NCI-H2081 (cell line): ENCODE measurements at places on chromosomes 5 and 9.

GRCh38 chr9:33133186-33133585 is 34.0 kb downstream of the B4GALT1 start:
- DNase-seq = peak; percentile 13

DNA sequence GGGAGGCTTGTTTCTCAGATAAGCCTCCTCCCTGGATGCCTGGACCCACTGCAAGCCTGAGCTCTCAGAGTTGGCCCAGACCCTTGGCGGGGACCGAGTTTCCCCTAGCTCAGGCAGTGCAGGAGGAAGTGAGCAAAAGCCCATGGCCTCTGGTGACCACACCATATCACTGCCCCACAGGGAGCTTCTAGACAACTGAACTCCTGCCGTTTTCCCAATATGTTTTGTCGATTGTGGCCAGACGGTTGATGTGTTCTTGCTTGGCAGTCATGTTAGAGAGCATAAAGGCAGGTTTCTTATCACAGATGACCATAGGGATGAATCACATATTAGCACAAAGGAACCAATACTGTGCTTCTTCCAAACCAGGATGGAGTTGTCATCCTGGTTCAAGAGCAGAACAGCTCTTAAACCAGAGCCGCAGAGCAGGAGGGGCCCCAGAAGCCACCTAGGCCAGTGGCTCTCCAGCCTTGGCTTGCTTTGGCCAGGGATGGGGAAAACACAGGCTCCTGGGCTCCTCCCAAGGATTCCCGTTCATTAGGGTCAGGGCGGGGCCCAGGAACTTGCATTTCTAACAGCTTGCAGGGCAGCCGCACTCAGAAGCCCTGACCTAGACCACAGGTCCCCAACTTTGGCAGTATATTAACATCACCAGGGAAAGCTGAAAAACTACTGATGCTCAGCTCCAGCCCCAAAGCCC is 113.1 kb upstream of the TBC1D2 start:
- DNase-seq = no peak

DNA sequence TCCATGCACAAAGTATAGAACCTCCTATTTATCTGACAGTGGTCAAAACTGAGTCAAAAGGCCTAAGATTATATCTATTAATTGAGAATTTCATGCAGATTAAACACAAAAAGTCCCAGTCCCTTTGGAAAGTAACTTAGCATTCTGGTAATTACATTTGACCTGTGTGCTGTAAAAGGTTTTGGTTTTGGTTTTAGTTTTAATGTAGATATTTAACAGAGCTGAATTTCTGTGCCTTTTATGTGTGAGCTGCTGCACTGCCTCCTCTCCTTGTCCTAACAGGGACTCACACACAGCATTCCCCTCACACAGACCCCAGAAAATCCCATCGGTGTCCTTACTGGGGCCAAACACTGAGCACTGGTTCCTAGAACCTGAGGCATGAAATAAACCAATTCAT is 31.0 kb upstream of the FSD1L start:
- DNase-seq = no peak

- no peak for DNase-seq
These were observed 43.4 kb downstream of the PPP1R2B start for GRCh38 chr5:156893517-156893916.

GRCh38 chr9:128886211-128886891 is 4.4 kb downstream of the LRRC8A start:
- DNase-seq = no peak

DNA sequence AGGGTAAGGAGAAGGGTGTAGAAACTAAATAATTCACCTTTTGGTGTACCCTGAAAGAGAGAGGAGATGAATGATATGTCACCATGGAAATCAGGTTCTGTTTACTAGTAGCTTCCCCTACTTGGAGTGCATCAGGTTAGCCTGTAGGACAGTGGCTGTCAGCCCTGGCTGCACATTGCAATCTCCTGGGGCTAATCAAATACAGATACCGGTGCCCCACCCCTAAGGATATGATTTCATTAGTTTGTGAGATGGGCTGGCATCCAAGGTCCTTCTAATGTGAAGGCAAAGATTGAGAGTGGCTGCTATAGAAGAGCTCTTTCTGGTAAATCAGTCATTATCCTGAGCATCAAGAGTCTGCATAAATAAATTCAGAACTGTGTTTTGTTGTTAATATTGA is 47.2 kb downstream of the INSYN2B start:
- no peak for DNase-seq

GRCh38 chr9:2597483-2597882 is 24.1 kb upstream of the VLDLR start:
- DNase-seq = peak; percentile 14
